ENCODE measurements at places on chromosomes 2 and 18.
A peak's percentile ranks its signal among the peaks of the same experiment; 100 is the strongest.

DNA sequence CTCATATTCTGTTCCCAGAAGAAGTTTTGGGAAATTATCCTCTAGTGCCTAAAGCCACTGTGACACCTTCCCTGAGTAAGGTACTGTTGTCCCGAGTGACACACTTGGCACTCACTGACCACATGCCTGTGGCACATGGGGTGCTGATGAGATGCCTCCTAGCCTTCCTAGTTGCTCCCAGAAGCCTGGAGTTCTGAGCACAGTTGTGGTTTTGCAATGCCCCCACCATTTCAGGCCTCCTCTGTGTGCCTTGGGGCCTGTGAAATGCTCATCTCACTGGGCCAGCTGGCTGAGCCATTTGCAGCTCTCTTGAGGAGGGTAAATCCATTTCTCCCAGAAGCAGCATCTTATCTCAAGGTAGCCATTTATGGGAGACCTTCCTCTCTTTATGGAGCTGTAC is 91.8 kb downstream of the DGKD start:
- no peak for DNase-seq

- no peak for DNase-seq
These were observed 404.3 kb downstream of the PID1 start for GRCh38 chr2:228866781-228867180.

- no peak for DNase-seq
These were observed 455.9 kb downstream of the RNF144A start for GRCh38 chr2:7373156-7373555.

- DNase-seq = no peak
These were observed 12.9 kb downstream of the NPAS2 start for GRCh38 chr2:100832885-100833284.

GRCh38 chr2:159912580-159912979 is 114.6 kb upstream of the CD302 start:
- no peak for DNase-seq

- no peak for DNase-seq
These were observed 156.6 kb upstream of the ETAA1 start for GRCh38 chr2:67240507-67240906.

- DNase-seq = no peak
These were observed 795 bp downstream of the ANKRD39 start for GRCh38 chr2:96856776-96857666.

DNA sequence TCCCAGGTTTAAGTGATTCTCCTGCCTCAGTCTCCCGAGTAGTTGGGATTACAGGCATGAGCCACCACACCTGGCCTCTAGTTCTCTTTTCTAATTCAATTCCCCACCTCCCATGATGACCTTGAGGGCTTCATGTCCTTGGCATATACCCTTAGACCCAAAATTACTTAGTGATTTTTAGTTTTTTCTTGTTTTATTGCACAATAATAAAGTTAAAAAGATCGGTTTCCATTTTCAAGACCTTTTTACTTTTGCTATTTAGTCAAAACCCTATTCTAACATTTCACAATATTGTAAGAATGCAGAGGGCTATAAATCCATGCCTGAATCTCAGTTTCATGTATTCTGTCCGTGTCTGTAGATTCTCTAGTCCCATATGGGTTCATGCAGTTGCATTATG is 354.6 kb upstream of the FANCL start:
- DNase-seq = no peak

DNA sequence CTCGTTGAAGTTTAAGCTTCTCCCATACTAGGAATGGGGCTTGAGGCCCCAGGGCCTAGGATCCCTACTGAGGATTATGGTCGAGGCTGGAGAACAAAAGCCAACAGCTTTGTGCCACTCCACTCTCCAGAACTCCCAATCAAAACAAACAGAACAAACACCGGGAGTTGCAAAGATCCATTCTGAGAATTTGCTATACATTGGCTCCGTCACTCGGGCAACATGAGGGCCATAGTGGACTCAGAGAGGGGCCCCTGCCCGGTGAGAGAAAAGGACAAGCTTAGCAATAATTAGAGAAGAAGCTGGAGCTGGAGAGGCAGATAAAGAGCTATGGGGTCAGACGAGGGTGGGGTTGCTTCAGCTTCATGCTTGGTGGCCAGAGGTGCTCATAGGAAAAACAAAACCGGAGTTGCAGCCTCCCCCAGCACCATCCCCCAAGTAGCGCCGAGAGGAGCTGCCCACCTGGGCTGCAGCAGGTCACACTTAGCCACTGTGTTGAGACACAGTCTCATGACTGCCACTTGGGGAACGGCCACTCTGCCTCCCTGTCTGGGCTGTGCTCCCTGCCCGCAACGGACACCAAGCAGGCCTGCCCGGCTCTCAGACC is 142.3 kb upstream of the HAAO start:
- DNase-seq = no peak

DNA sequence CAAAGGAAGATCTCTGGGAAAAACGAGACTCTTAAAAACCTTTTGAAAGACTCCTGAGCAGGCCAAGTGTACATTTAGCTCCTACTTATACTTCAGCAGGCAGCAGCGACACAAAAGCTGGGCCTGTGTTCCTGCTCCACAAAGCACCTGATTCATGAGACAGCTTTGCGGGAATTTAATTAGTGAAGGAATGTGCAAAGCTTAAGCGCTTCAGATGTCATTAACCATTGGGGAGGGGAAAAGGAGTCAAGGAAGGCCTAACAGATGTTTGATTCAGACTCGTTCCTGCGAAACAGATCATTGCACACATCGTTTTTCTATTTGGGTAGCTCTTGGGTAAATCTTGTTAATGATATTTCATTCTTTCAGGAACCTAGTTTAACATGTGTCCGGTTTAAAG is 125.9 kb downstream of the MAIP1 start:
- DNase-seq = peak; percentile 16

GRCh38 chr18:21389283-21389682 is 147.3 kb downstream of the GREB1L start:
- DNase-seq = no peak

DNA sequence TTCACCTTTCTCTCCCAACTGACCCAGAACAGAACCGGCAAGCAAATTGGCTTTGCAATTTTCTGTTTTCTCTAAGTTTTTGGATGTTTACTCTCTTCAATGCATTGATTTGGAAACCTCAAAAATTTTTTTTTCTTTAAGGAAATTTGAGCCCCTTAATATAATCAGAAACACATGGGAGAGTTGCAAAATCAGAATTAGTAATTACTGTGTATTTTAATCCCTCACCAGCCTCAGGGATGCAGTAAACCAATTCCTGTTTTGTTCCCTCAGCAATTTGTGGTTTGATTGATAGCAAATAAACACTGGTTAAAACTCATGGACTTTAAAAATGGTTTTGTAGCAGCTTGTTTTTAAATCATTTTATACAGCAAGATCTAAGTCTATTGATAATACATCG is 281.5 kb downstream of the NEDD4L start:
- no peak for DNase-seq

DNA sequence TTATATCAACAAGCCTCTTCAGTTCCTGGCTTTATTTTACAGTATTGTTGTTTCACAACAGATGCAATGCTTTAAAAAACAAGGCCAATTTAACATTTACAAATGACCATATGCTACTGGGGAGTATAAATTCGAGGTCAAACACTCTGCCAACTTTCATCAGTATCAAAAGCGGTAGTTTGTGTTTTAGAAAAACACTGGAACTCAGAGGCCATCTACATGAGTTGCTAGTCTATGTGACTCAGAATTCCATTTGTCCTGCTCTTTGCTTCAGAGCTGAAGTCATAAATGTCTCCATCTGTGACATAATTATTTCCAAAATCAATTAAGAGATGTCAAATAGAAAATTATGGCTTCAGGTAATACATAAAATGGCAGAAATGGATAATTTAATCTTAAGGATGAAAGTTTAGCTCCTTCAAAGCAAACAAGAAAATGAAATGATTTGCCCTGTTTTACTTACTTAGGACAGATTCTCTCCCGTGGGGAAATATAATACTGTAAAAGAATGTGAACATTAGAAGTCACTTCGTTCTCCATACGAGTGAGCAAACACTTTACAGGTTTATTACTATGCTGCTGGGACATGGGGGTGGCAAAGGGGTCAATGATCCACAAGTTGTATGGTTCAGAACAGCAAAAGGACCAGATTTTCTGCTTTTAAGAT is 3.7 kb downstream of the MEX3C start:
- no peak for DNase-seq

GRCh38 chr2:100247256-100248043 is 74.9 kb downstream of the LONRF2 start:
- DNase-seq = no peak

DNA sequence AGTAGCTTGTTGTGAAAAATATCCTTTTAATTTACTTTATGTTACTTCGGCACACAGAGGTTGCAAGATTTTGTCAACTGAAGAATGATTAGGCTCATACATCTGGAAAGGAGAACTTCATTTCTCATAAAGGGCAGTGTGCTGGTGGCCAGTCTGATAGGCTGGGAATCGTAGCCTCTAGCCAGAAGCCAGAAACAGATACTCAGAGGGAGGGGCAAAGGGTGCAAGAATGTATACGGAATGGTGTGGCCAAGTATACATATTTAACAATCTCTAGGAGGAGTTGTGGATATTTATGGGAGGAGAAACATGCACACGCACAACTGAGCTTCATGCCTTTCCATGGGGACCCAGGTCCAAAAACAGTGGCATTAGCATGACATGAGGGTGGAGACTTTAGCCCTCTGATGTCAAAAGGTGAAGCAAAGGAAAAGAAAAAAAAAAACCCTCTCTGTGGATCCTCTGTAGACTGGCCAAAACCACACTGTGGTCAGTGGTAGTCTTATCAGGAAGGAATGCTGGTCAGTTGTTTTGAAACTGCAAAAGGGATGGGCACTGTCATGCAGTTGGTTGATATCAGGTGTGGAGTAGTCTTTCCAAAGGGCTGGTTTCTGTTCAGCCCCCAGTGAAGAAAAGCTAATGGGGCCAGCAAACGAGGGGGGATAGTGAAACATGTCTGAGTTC is 34.9 kb upstream of the APCDD1 start:
- no peak for DNase-seq

DNA sequence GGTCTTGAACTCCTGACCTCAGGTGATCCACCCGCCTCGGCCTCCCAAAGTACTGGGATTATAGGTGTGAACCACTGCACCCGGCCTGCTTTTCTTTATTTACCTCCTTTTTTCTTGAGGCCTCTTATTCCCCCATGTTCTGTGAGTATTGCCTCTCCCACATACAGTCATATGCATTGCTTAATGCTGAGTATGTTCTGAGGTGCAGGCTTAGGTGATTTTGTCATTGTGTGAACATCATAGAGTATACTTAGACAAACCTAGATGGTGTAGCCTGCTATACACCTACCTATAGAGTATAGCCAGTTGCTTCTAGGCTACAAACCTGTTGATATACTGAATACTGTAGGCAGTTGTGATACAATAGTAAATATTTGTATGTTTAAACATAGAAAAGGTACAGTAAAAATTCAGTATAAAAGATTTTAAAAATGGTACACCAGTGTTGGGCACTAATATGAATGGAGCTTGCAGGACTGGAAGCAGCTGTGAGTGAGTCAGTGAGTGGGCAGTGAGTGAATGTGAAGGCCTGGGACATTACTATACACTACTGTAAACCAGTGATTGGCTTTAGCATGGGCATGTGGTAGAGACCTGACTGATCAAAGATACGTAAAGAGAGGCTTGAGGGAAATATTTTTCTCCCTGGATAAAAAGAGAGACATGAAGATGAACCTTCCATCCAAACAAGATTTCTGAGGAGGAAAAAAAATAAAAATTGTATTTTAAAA is 17.6 kb downstream of the SLC39A10 start:
- DNase-seq = no peak

DNA sequence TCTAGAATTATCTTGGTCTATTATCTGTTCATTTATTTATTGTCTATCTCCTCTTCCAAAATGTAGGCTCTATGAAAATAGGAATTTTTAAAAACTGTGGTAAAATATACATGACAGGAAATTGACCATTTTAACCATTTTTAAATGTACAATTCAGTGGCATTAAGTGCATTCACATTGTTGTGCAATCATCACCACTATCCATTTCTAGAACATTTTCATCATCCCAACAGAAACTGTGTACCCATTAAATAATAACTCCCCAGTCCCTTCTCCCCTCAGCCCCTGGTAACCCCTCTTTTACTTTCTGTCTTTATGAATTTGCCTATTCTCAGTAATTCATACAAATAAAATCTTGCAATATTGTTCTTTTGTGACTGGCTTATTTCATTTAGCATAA is 71.1 kb upstream of the LCLAT1 start:
- DNase-seq = no peak
